ENCODE measurements at places on chromosomes 2 and 18.

DNA sequence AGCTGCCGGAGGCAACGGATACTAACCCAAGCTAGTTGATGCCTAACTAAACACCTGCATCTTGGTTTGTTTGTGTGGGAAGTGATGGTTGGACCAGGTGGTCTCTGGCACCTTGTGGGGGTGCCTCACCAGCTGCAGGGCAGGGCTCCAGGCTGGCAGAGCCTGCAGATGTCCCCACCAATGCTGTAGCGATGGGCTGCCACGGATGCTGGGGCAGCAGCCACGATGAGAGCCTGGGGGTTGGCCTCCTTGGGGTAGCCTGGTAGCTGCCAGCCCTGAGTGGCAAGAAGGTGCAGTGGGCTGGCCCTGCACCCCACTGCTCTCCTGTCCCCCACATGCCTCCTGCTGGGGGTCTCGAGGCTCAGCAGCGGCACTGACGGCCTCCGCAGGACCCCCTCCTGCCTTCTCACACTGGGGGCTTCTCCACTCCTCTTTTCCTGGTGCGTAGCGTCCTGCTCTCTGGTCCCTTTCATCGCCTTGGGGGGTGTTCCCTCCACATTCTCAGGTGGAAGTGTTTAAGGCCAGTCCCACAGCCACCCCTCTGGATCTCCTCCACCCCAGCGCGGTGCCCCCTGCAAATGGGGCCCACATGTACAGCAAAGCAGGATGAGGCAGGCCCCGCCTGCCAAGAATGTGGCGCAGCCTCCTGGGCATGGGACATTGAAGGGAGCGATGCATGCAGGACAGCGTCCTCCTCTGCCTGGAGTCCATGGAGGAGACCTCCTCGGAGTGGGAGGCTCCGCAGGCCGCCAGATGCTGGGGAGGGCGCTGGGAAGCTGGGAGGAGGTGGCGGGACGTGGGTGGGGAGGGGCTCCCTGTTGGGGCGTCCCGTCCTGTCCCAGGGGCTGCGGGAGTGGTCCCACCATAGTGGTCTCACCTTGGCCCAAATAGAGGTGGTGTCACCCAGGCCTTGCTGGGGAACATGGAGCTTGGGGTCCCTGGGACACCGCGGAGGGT, 173.1 kb downstream of the ASB1 start:
- no peak for DNase-seq
- H3K27me3 ChIP-seq: no peaks in the 10 kb centered on the region
- H3K36me3 ChIP-seq: no peaks in the 10 kb centered on the region
- no peak overlapping the region for H3K4me3 ChIP-seq

DNA sequence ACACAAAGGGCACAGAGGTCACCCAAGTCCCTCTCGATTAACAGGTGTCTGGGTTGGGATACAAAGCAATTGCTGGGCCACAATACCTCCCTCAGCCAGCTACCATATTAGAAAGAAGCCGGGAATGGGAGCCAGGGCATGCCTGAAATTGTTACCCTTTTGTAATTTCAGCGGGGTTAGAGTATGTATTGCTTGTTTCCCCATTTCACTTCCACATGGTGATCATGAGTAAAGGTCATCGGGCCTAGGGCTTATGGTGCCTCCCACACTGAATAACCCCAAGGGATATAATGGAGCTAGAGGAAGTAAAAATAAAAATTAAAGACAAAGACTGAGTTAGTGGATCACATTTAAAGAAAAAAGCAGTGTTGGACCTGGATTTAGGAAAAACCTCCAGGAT, 437.2 kb upstream of the KLHL29 start:
- H3K36me3 ChIP-seq: no peaks in the 10 kb centered on the region
- H3K4me3 ChIP-seq: no peak overlapping the region
- H3K4me1 ChIP-seq: no peaks in the 10 kb centered on the region
- H3K27me3 ChIP-seq: no peaks in the 10 kb centered on the region
- H3K27ac ChIP-seq: no peak overlapping the region

- DNase-seq: no peak
- H3K4me3 ChIP-seq: no peak overlapping the region
Observed at GRCh38 chr2:207130958-207131521, 34.7 kb downstream of the KLF7 start.

DNA sequence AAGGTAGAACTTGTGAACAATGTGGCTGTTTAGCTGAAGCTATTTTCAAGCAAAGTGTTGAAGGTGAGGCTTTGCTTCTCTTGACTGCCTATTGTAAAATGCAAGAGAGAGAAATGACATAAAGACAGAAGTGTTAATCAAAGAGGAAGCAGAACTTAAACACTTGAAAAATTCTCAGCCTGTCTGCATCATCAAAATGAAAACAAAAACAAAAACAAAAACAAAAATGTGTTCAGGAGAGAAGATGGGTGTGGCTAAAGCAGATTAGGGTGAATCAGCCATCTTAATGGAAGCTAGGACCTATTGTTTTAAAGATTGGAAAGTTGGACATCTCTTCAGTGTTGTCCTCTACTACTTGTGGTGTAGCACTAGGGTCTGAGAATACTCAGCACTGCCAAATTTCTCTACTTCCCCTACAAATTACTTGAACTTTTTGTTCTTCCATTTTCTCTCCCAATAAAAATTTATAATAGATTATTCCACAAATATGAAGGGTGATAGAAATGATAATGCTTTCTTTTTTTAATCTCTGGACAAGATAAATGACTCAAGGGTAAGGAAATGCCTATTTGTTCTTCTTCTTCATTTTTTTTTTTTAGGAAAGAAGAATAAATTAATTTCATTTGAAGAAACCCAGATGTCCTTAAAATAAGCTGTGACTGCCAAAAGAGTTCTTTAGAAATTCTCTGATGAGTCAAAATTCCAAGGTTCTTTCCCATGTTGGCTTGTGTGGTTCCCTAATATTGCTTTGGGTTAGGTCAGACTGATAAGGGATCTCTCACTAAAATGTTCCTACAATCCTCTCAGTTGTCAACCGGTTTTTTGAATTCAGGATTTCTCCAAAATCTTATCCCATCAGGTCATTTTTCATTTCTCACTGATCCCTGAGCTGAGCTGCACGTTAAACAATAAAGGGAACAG, 571.2 kb upstream of the ZEB2 start:
- no peaks in the 10 kb centered on the region for H3K4me1 ChIP-seq
- no peaks in the 10 kb centered on the region for H3K36me3 ChIP-seq
- H3K27ac ChIP-seq: no peak overlapping the region
- no peak for DNase-seq
- H3K27me3 ChIP-seq: no peaks in the 10 kb centered on the region
- no peak overlapping the region for H3K4me3 ChIP-seq

DNA sequence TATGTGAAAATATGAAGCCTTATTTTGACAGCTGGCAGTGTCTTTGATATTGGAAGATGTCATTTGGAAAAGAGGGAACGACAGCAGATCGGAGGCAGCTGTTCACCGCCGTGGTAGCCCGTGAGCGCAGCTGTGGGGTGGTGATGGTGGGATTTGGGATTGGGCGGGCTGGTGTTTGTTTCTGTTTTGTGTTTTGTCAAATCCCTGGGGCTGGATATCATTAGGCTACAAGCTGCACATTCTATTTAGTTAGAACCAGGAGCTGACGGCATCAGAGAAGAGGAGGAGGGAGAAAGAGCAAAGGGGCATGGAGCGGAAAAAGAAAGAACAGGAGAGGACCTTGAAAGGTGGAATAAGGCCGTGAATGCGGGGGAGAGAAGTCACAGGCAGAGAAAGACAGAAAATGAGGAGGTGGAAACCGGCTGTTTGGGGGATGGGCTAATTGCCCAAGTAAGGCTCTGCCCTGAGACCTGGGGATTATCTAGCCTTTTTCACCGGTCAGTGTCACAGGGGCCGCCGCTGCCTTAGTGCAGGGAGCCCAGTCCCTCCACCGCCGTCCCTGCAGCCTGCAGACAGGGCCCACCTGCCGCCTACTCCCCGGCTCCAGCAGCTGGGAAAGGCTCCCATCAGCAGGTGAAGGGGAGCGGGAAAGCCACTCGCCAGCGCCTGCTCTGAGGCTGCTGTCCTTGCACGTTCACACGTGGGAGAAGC, 88.0 kb downstream of the ZCCHC2 start:
- no peaks in the 10 kb centered on the region for H3K36me3 ChIP-seq
- H3K27me3 ChIP-seq: no peaks in the 10 kb centered on the region
- DNase-seq: peak; percentile 45
- H3K4me1 ChIP-seq: peaks cover 10% of the 10 kb centered on the region
- H3K27ac ChIP-seq: no peak overlapping the region

DNA sequence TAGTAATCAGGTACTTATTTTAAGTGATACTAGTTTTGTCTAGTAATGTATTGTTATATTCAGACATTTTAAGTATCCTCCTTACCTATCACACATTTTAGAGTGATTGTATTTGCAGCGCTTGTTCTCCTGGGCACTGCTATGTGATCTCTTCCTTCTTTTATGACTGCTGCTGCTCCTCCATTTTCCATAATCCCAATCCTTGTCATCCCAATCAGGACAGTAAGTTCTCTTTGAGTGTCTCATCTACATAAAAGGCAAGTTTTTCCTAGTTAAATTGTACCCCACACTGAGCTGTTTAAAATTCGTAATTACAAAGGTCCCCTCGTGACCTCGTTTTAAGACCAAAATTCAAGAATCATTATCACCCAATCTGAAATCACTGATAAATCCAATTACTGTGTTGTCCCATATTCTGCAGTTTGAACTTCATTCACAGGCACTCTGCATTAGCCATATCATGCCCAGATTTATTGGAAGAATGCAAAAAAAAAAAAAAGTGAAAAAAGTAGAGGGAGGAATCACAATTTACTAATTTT, 2.8 kb downstream of the CLK1 start:
- peaks cover 2% of the 10 kb centered on the region for H3K4me1 ChIP-seq
- H3K36me3 ChIP-seq: no peaks in the 10 kb centered on the region
- no peak for DNase-seq
- H3K27me3 ChIP-seq: no peaks in the 10 kb centered on the region
- no peak overlapping the region for H3K4me3 ChIP-seq

DNA sequence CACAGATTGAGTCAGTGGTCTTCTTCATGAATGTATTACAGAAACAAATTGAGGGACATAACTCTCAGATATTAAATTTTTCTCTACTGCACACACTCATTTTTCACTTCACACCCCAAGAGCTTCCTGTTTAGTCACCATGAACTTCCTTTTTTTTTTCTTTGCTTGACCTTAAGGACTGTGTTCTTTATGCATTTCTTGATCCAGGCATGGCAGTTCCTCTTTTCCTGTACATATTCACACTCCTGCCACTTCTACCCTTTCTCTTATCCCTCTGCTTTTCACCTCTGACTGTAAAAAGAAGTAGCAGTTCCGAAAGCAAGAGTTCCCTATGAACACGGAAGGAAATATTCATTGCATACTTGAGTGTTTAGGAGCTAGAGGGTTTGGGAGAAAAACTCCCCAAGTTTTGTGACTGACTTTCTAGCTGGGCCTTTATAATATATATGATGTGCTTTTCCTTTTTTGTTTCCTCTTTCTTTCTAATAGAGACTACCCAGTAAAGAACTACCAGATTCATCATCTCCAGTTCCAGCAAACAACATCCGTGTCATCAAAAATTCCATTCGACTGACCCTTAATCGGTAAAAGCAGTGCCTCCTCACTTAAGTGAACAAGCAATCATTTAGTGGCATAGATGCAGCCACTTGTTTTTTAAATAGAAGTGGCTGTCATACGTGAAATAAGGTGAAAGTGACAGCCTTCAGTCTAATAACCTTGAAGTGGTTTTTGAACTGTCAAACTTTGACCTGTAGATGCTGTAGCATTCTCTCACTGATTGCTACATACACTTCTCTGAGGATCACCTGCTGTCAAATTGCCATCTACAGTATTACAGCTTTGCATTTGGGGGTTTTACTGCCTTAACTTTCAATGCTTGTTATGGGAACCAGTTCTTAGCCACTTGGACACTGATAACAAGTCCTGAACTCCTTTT, 40.8 kb downstream of the PAPOLG start:
- no peak overlapping the region for H3K27ac ChIP-seq
- no peak for DNase-seq
- no peaks in the 10 kb centered on the region for H3K27me3 ChIP-seq
- H3K4me1 ChIP-seq: no peaks in the 10 kb centered on the region
- peaks cover 3% of the 10 kb centered on the region for H3K36me3 ChIP-seq
- no peak overlapping the region for H3K4me3 ChIP-seq

DNA sequence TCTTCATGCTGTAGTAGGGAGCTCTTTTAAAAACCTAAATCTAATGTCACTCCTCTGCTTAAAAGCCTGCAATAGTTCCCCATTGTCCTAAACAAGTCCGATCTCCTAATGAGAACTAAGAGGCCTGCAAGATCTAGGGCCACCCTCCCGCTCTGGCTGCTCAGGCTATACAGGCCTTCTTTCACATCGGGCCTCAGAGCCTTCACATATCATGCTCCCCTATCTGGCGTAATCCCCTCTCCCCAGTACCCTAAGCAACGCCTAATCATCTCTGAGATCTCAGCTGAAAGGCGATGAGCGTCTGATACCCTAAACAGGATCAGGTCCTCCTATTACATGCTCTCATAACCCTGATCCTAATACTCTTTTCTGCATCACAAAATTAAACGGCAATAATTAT, 1.9 kb downstream of the MAP4K3 start:
- DNase-seq: peak; percentile 45
- H3K4me1 ChIP-seq: peaks cover 13% of the 10 kb centered on the region
- no peak overlapping the region for H3K4me3 ChIP-seq
- no peak overlapping the region for H3K27ac ChIP-seq
- no peaks in the 10 kb centered on the region for H3K27me3 ChIP-seq

- no peaks in the 10 kb centered on the region for H3K27me3 ChIP-seq
- H3K4me1 ChIP-seq: no peaks in the 10 kb centered on the region
- H3K36me3 ChIP-seq: no peaks in the 10 kb centered on the region
- no peak for DNase-seq
- no peak overlapping the region for H3K4me3 ChIP-seq
- H3K27ac ChIP-seq: no peak overlapping the region
Observed at GRCh38 chr2:209368406-209368805, 55.4 kb upstream of the MAP2 start.

GRCh38 chr18:76537621-76538020, 42.6 kb upstream of the ZNF516 start:
- H3K27ac ChIP-seq: no peak overlapping the region
- no peak overlapping the region for H3K4me3 ChIP-seq

DNA sequence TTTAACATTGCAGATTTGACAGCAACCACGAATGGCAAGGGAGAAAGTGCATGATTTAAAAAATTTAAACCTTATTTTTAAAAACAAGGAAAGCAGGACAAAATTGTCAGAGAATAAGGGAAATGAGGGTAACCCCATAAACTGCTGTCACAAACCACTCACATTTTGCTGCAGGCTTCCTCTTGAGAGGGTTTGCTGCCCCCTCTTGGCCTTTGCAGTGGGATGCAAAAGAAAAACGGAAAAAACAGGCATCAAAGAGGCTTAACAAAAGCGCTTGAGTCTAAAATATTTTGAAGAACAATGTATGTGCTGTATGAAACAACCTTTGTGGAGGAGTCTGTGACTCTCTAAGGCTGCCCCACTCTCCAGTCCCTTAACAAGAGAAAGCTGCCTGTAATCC, 91.6 kb downstream of the TMX3 start:
- DNase-seq: peak; percentile 78
- no peaks in the 10 kb centered on the region for H3K4me1 ChIP-seq
- no peaks in the 10 kb centered on the region for H3K27me3 ChIP-seq
- H3K4me3 ChIP-seq: no peak overlapping the region

GRCh38 chr2:171154348-171154747, 6.3 kb downstream of the TLK1 start:
- H3K36me3 ChIP-seq: no peaks in the 10 kb centered on the region
- H3K27me3 ChIP-seq: no peaks in the 10 kb centered on the region
- H3K27ac ChIP-seq: no peak overlapping the region
- H3K4me3 ChIP-seq: no peak overlapping the region

Measured in mesendoderm (in vitro differentiated cells).